Urinary bladder (tissue), 4 donors: ENCODE measurements at places on chromosomes 1 and 21. TPM values are rescaled to one million over a fixed set of nuclear protein-coding genes. Genes with fewer than 3 reads are reported as not detected.

The PLA2G2D gene
- polyA plus RNA-seq: not detected

- no peak for DNase-seq
Observed at GRCh38 chr1:87194271-87194774, 134.4 kb upstream of the LMO4 start.

DNA sequence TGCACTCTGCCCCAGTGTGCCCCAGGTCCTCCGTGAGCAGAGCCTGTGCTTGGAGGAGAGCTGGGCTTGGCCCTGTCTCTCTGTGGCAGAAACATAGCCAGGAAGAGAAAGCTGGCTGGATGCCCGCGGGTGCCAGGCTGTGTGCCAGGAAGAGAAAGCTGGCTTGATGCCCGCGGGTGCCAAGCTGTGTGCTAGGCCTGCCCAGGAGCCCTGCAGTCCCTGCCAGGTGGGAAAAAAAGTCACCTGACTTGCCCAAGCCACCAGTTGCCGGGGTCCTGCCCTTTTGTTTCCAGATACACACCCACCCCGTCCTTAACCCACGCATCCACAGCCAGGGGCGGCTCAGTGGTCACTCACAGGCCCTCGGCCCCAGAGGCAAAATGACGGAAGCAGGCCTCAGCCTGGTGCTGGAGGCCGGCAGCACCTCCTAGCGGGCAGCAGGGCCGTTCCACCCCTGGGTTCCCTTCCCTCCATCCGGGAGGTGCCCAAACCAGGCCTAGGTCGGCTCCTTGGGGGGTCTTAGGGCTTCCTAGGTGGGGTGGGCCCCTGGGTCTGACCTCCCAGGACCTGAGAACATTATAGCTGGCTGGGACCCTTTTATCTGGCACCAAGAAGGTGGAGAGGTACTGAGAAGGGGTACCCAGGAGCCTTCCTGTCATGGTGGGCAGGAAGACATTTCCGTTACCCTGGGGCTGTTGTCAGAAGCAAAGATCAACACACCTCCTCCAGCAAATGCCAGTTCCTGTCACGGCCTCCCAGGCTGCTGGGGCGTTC lies 9.1 kb downstream of the ITGB2 start:
- DNase-seq: no peak

GRCh38 chr1:218529646-218530300 lies 184.6 kb downstream of the TGFB2 start:
- DNase-seq: no peak

- no peak for DNase-seq
Observed at GRCh38 chr1:11997081-11997850, 17.0 kb downstream of the MFN2 start.
